Left forelimb (tissue), 1 donor: ENCODE measurements at places on chromosomes 2 and 18.

DNA sequence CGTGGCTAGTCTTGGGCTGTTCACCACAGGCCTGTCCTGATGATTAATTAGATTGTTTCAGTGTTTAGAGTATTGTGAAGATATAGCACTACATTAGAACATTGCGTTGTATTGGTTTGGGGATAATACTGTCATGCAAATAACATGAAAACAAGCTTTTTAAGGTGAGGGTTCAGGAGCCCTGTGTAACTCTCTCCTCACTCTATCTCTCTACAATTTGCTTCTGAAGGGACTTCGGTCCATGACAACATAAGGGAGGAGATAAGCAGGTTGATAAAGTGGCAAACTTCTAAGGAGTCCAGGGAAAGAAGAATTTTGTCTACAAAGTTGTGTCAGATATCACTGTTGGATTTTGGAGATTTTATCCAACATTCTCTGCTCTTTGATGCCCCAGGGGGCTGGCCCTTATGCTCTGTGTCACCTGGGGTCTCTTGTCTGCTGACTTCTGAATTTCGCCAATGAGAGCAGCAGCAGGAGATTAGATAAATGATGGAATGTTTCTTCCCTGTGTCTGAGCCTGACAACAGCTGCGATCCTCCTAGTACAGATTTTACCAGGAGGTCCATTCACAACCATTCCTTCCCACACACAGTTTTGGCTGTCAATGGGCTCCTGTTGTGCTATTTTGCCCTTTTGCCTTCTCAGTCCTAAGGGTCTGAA lies 3.3 kb downstream of the TNP1 start:
- DNase-seq: no peak

DNA sequence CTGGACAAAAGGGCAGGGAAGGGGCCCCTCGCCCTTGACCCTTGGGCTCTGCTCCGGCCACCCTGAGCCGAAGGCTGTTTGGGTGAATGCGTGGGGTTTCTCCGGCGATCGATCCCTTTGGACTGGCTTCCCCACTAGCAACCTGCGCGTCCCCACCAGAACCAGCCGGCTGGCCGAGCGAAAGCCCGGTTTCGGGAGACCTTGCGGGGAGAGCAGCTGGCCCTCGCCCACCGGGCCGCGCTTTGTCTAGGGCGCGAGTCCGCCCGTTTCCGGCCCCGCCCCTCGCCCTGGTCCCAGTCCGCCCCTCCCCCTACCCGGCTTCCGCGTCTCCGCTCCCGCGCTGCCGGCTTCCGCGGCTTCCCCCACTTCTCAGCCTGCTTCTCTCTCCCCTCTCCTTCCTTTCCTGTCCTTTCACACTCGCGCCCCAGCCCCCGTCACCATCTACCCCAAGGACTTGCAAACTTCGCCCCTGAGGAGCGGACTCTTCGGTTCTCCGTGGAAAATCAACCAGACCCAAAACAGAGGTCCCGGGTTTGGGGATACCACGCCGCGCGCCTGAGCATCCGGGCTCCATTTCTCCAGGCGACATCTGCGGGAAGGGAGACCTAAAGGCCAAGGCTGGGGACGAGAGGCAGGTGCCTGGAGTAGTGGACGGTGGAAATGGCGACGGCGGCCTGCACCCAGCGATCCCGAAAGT lies 48.0 kb upstream of the ATP6V1B1 start:
- peak; percentile 67 for DNase-seq

- no peak for DNase-seq
Observed at GRCh38 chr2:213238753-213239495, 45.3 kb upstream of the SPAG16 start.

DNA sequence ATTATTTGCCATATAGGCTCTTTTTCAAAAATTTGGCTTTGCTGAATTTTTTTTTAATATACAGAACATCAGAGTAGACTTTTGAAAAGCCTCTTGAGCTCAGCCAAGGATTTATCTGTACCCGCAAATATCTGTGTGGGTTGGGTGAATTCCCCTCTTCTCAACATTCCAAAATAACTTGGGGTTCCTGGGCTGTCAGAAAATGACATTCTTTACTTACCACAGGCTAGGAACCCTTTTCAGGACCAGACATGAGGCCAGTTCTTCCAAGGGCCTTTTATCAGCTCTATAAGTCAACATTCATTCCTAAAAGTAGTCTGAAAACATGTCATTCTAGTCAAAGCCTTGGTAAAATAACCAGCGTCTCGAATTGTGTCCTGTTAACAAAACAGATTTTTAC lies 28.8 kb upstream of the FEZ2 start:
- DNase-seq: no peak

DNA sequence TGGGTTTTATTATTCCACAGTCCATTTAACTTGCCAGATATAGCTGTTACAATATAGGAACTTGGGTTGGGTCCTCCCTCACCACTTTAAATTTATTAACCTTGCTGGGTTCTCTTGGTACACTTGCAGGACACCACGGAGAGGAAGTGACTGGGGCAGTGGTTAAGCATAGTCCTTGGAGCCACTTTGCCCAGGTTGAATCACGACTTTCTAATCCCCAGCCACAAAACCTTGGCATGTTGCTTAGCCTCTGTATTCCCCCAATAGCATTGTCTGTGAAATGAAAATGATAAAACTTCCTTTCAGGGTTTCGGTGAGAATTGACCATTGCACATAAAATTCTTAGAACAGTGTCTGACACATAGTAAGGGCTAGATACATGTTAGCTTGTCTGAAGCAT lies 221.2 kb downstream of the IRS1 start:
- DNase-seq: no peak

GRCh38 chr2:71313016-71313766 lies 18.4 kb upstream of the ZNF638 start:
- no peak for DNase-seq

- no peak for DNase-seq
Observed at GRCh38 chr2:86017901-86018896, 87.5 kb downstream of the POLR1A start.

DNA sequence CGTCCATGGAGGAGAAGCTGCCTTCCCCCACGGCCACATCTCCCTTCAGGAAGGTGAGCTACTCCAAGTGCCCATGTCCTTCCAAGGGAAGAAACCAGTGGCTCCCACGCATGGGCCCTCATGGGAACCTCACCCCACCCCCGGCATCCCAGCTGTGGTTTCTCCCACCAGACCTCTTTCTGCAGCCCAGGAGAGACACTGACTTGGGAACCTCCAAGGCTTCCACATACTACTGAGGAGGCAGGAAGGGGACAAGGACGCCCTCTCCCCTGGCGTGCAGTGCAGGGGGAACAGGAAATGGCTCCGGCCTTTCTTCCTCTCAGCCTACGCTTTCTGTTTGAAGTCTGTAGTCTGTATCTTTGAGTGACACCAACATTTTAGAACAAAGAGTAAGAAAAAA lies 104.5 kb upstream of the EPC2 start:
- peak; percentile 56 for DNase-seq

- no peak for DNase-seq
Observed at GRCh38 chr2:105886029-105886454, 141.3 kb downstream of the NCK2 start.
